Kasumi-1 (cell line): ENCODE measurements at places on chromosomes 11 and 22.

DNA sequence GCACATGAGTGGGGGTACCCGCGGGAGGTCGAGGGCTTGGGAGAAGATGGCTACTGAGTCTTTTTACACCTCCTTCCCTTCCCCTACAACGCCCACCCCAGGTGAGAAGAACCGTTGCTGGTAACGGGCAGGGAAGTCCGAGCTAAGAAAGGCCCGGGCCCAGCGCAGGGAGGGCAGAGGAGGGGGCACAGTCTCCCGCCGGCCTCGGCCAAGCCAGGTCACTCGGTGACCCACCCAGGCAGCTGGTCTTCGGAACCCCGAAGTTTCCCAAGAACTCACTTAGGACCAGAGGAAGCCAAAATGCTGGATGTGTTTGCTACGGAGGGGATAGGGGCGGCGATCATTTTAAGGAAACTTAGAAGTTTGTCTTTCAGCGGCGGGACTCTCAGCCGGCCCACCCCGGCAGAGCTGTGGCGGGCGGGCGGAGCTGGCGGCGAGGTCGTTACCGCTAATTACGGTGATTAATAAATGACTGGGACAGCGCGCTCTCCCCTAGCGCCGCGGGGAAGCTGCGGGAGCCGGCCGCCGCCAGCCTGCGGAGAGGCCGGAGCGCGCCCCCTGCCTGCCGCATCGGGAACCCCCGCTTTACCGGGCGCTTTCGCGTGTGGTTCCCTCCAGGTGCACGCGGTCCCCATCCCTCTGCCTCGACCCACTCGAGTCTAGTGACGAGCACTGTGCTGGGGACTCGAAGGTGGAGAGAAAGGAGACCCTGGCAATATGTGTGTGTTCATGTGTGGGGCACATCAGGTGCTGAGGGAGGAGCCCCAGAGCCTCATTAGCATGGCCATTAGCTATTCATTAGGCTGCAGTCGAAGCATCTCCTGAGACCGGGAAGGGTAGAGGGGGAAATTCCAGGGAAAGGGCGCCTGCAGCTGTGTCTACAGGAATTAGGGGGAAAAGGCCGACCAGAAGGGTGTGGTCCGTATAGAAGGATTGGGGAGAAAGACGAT is 945 bp downstream of the ROBO3 start:
- DNase-seq = peak; percentile 7

DNA sequence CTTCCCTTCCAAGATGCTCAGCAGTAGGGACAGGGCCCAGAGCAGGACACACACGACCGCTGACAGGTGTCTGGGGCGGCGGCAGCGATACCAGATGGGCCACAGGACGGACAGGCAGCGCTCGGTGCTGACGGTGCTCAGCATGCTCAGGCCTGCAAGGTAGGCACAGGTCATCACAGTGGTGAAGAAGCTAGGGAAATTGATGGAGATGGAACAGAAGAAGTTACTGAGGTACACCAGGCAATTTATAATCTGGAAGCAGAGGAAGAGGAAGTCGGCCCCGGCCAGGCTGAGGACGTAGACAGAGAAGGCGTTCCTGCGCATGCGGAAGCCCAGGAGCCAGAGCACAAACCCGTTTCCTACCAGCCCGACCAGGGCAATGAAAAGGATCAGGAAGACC is 4.6 kb downstream of the MRGPRX2 start:
- no peak for DNase-seq

DNA sequence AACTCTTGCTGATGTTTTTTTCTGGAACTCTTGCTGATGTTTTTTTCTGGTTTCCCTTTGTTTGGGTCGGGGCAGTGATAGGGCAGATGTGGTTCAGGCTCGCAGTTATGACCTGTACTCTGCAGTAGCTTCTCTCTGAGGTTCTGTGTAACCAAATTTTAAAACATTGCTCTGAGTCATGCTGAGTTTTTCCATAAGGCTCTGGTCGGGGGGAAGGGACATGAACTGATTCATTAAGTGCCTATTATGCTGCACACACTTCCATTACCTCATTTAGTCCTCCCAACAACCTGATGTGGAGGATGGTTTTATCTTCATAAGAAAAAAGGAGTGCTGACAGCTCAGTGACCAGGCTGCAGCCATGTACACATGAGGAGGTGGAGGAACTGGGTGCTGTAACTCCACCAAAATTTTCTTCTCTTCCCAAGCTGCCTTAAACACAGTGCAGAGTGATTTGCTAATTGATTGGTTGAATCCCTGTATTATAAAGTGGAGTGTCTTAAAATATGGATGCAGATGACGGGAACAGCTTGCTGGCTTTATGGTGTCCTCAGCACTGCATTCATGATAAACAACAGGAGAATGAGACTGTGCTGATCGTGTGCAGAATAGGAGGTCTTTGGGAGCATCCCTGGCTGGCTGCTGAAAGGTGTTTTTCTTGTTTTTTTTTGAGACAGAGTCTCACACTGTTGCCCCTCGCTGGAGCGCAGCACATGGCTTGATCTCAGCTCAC is 19.1 kb downstream of the TNRC6B start:
- DNase-seq = no peak

- DNase-seq = no peak
Observed at GRCh38 chr11:61332281-61332796, 566 bp downstream of the DDB1 start.

DNA sequence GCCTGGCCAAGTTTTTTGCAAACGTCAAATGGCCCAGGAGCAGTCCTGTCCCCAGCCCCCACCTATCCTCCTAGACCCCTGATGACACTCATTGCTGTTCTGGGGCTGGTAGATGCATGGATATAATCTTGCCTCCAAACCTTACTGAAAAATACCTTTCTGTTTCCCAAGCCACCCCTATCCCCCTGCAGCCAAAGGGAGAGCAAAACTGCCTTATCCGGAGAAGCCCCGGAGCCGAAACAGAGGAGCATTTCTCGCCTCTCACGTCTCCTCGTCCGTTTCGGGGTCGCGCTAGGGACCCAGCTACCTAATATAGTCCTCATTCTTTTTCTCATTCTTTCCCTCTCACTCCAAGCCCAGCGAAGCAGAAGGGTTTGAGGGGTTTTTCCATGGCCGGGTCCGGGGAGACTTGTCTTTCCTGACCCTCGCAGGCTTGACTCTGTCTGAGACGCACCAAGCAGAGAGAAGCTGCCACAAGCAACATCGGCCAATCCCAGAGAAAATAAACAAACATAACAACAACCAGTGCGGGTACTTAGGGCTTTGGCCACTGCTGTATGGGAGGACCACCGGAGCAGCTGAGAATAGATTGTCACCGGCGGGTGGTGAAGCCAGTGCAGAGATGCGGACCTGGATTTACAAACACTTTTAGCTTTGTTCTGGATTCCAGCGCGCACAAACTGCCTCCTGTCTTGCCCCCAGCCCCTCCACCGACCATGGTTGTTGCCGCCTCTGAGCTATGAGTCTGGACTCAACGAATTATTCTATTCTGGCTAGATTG is 1.6 kb downstream of the BSX start:
- no peak for DNase-seq

DNA sequence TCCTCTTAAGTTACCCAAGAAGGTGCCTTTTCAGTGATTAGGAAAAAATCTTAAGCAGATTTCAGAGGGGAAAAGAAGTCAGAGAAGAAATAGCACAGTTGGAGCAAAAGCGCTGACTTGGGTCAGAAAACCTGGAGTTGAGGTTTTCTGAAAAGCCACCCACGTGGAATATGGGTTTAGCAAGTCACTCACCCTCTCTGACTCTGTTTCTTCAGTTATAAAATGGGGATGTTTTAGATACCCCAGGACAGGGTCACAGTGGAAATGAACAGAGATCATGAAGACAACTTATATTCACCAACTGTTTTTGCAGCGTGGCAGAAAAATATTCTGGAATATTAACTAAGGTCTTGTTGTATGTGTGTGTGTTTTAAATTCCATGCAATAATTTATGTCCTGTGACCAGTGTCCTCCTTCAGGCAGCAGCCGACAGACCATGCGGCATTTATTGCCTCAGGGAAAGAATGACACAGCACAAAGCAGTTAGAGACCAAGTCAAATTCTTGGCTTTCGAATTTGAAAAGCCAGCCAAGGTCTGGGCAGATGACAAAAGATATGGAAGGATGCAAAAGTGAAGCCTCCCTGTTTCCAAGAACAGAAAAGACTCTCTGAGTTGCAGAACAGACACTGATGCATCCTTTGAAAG is 119.9 kb downstream of the MIAT start:
- DNase-seq = no peak

GRCh38 chr22:40050258-40050657 is 55.5 kb downstream of the FAM83F start:
- no peak for DNase-seq

- no peak for DNase-seq
Observed at GRCh38 chr11:21485006-21485405, 707.9 kb upstream of the ANO5 start.

- no peak for DNase-seq
Observed at GRCh38 chr11:100354736-100355135, 332.4 kb upstream of the ARHGAP42 start.

DNA sequence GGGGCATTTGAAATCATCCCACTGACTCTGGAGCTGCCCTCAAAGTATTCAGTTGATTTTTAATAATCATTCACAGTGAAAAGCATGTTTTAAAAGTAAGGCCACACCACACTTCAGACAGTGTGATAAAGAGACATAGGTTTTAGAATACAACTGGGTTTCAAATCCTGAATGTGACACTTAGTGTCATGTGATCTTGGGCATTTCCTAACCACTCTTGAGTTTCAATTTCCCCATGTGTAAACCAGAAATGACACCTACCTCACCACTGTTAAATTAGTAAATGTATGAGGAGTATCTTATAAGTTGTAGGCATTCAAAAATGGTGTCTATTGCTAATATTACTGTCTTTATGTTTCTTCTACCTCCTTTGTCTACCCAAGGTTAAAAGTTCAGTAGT is 5.4 kb downstream of the TMEM123 start:
- DNase-seq = no peak

GRCh38 chr22:37314315-37315074 is 32.2 kb downstream of the CYTH4 start:
- peak; percentile 17 for DNase-seq

DNA sequence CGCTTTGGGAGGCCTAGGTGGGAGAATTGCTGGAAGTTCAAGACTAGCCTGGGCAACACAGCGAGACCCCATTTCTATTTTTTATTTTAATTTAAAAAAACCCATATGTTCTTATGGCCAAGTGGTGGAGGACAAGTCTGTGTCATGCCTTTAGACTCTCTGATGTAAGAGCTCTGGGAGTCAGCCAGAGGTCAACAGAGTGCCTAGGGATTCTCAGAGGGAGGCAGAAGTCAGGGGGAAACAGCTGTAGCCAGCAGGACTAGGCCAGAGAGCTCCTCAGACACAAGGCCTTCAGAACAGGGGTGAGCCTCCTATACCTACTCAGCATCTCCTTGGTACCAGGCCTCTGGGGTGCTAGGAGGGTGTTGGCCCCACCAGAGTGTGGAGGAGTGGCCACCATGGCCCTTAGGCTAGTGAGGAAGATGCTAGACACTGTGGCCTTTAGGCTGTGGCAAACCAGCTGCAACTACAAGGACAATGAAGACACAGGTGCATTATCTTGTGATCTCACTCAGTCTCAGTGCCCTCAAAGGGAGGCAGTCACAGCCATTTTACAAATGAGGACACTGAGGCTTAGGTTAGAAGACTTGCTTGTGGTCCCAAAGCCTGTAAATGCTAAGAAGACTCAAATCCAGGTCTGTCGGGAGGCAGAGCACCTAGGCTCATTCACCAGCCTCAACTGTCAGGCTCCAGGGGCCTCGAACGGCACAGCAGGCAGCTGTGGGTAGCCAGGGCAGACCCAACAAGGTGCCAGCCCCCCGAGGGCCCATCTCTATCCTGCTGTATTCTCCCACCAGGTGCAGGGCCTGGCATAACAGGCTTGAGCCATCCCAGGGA is 5.0 kb downstream of the ZP1 start:
- no peak for DNase-seq

DNA sequence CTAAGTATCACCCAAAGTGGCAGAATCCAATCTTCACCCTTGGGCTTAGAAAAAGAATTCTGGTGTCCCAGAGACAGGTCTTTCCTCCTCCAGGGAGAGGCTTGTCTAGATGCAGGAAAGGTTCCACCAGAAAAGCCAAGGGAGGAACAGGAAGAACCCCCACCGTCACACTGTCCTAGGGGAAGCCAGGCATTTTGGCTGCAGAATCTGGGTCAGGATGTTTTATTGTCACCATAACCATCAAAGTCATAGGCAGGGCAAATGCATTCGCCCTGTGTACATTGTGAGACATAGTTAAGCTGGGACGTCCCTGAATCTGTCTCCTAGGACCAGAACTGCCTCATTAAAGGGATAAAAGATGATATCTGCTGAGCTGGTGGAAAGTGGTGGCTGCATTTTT is 590.5 kb downstream of the OPCML start:
- no peak for DNase-seq

DNA sequence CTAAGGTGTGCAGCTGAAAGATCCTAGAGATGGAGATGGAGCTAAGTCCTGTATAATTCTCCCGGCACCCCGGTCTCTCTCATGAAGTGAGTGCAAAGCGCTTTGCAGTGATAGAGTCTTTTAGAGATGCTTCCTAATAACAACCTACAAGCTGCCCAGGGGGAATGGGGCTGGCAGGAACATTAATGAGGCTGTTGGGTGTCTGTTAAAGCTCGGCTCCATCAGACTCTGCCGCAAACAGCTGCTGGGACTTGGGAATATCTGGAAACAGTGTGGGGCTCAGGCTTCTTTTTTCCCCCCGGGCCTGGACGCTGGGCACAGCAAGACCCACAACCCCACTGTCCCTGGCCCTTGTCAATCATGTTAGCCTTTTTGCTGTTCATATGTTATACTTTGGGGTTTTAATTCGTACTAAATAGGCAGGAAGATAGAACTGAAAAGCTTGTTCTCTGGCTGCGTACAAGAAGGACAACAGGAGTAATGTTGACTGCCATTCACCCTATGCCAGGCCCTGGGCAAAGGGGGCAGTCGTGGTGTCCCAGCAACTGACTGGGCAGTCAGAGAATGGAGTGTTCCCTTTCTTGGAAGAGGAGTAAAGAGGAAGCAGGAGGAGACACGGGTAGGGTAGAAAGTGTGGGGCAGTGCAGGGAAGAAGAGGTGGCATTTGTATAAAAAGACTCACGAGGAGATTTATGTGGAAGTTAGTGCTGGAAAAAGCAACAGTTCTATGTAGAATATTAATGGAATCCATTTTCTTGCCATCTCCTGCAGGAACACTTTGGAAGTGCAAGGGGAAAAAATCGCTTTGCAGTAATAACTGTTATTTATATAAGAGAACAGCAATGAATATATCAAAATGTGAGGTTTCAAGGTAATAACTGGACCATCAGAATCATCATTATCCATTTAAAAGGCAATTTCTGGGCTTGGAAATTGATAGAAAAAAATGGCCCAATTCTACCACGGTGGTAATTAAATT is 232.8 kb downstream of the GRIK4 start:
- DNase-seq = no peak

DNA sequence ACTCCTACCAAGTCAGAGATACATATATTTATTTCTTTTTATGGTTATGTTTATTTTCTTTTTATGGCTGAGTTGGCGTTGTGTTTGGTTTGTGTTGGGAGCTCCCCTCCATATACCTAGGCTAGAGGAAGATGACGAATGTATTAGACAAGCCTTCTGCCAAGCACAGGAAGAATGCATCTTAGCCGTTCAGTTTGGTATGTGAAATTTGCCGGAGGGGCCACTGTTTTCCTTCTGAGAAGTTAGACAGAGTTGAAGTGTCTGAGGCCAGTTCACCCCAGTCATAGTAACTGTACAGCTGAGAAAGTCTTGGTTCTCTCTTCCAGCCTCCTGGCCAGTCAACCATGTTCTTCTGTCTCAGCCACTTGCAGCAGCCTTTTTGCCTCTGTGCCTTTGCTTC is 29.8 kb downstream of the TEAD1 start:
- DNase-seq = no peak

GRCh38 chr11:115942011-115942410 is 437.8 kb upstream of the CADM1 start:
- no peak for DNase-seq

- no peak for DNase-seq
Observed at GRCh38 chr11:31806928-31807798, 4.0 kb downstream of the PAX6 start.
